NCI-H1417 (cell line): ENCODE measurements at places on chromosomes 6 and 20.

- no peak for DNase-seq
Observed at GRCh38 chr20:39013662-39014109, 51.5 kb downstream of the DHX35 start.

DNA sequence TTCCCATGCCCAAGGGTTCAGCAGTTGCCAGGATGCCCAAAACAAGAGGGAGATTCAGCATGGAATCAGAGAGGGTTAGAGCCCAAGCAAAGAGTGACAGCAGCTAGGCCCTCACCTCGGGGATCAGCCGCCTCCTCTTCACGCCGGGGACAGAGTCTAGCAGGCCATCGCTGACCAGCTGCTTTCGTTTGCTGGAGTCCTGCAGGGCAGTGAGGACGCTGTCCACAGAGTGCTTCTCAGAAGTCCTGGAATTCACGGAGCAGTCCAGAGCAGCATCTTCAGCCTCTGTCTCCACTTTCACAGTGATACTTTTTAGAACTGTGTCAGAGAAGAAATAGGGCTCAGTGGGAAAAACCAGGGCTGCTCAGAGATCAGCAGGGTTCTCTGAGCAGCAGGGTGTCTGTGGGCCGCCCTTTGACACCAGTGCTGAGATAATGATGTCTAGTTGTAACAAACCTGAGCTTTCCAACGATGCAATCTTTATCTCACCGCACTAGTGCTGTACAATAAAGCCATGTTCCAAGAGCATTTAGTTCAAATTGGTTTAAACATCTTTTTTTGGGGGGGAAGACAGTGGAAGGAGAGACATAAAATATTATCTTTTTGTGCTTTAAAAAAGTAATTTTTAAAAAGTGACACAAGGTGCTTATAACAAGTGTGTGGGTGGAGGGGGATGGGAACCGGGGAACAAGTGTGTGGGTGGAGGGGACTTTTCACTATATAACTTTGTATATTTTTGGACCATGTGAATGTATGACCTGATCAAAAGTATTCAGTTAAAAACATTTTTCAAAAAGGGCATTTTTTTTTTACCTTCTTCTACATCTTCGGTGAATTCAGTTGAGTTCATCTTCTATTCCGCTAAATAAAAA, 16.6 kb downstream of the BEND3 start:
- DNase-seq: no peak

DNA sequence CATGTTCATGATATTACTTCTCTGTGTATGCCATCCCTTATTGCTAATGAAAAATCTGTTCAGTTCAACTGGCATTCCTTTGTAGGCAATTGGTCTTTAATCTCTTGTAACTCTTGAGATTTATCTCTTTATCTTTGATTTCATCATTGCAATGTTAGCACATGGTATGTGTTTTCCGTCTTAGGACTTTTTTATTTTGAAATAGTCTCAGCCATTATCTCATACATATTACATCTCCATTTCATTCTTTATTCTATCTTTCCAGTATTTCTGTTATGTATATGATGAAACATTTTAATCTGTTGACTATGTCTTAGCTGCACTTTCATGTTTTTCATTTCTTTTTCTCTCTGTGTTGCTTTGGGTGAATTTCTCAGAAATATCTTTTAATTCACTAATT, 58.1 kb downstream of the VSTM2L start:
- DNase-seq: no peak

DNA sequence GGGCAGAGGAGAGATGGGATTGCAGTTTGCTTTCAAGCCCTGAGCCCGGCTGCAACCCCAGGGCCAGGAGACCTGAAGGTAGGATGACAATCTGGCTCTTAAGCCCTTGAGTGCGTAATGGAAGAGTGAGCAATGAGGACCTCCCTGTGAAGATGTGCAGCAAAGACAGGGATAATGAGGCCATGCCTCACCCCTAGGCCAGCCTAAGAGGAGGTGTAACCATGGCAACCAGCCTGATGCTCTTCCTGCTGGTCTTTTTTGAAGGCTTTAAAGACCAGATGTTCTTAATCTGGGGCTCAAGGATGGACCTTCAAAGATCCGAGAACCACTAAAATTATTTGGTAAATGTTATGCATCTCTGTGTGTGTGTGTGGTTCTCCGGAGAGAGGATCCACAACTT, 8.2 kb downstream of the ARHGAP40 start:
- DNase-seq: peak; percentile 66

DNA sequence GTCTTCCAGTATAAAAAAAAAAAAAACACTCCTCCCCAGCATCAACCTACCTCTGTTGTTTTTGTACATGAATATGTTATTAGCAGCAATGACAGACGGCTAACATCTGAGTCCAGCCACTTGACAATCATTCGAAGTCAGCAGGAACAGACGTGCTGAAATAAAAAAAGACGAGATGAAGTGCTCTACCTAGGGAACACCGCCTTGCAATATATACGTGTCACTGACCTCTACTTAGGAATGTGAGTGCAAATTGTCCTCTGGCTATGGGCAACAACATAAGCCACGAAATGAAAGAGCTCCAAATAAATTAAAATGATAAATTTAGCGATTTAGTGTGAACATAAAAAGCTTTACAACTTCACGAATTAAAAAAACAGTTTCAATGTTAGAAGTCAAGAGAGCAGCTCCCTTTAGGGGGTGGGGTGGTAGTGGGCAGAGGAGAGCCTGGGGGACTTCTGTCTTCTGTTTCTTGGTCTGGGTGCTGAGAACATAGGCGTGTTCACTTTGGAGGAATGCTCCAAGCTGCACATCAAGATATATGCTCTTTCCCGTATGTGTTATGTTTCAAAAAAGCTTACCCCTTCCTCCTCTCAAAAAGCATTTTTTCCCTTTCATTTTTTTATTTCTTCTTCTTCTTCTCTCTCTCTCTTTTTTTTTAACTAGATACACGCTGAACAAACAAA, 23.3 kb downstream of the EDN1 start:
- DNase-seq: no peak
